ENCODE measurements at places on chromosomes 1 and 21.
A peak's percentile ranks its signal among the peaks of the same experiment; 100 is the strongest.

GRCh38 chr1:47782414-47783166 lies 214.6 kb downstream of the TRABD2B start:
- DNase-seq, result no peak

DNA sequence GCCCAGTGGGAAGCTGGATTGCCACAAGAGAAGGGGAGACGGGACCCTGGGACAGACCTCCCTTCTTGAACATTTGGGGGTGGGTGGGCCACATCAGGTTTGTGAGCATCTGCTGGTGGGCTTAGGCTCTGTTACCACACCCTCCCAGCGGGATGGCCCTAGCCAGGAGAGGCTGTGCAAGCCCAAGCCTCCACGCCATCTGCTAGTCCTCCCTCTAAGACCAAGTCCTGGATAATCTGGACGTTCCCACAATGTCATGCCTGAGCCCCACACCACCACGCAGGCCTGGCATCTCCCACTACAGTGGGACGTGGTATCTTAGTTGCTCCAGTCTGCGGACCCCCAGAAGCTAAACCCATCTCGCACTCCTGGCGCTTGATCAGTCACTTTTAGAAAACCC lies 3.7 kb upstream of the IBA57 start:
- no peak for DNase-seq

DNA sequence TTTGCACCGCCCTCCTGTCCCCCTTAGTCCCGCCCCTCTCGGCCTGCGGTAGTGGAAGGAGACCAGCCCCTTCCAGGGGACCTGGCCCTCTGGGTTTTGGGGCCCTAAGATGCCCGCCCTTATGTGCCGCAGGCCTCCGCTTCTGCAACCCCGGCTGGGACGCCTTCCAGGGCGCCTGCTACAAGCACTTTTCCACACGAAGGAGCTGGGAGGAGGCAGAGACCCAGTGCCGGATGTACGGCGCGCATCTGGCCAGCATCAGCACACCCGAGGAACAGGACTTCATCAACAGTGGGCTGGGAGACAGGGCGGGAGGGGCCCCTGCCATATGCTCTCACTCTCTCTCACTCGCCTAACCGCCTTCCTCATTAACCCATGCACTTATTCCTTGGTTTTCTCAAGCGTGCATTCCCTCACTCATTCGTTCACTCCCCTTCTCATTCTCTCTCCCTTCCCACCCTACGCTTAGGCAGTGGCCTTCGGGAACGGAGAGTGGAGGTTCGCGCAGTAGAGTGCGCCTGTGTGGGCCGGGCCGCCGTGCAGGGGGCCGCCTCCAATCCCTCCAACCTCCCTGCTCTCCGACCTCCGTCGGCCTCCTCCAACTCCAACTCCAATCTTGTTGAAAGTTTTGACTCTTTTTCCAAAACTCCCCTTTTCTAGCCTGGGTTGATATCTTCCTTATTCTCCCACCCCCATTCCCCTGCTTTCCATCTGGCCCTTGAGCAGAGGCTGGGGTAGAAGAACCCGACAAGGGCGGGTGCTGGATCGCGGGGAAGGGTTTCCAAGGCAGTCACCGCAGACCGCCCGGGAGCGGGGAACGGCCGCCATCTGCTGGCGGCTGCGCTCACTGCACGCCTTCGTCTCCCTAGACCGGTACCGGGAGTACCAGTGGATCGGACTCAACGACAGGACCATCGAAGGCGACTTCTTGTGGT lies 15.2 kb downstream of the BCAN start:
- peak; percentile 69 for DNase-seq

GRCh38 chr1:29835874-29836273 lies 599.6 kb downstream of the PTPRU start:
- DNase-seq, result no peak

- peak; percentile 22 for DNase-seq
These were observed 330.9 kb downstream of the S1PR1 start for GRCh38 chr1:101567582-101568189.

DNA sequence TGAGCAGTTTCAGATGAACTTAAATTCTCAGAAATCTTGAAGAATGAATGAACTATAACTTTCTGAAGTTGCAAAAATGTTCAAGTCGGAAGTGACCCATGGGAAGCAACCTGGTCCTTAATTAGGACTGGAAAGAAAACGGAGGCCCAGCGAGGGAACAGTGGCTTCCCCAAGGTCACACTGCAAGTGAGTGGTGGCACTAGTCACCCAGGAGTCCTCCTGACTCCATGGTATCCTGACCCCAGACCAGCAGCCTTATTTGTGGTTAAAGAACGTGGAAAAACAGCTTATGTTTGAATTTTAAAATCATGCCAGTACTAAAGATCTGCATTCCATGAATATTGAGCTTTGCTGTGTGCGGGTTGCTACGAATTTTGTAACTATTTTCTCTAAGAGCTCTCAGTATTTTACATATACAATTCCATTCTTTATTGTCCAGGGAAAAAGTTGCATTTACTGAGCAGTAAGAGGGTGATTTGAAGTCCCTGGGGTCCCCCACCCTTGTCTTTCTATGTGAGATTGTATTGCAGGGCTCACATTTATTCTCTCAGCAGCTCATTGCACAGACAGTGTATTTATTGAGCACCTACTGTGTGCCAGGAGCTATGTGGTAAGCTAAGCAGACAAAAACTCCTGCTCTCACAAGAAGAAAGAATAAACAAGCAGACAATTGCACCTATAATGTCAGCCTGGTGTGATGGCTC lies 61.6 kb upstream of the ATP5PO start:
- no peak for DNase-seq

GRCh38 chr1:14887044-14887566 lies 266.4 kb upstream of the TMEM51 start:
- DNase-seq, result no peak

- no peak for DNase-seq
These were observed 520 bp downstream of the TARS2 start for GRCh38 chr1:150487763-150488115.

- no peak for DNase-seq
These were observed 81.7 kb downstream of the PGM1 start for GRCh38 chr1:63674865-63675419.

DNA sequence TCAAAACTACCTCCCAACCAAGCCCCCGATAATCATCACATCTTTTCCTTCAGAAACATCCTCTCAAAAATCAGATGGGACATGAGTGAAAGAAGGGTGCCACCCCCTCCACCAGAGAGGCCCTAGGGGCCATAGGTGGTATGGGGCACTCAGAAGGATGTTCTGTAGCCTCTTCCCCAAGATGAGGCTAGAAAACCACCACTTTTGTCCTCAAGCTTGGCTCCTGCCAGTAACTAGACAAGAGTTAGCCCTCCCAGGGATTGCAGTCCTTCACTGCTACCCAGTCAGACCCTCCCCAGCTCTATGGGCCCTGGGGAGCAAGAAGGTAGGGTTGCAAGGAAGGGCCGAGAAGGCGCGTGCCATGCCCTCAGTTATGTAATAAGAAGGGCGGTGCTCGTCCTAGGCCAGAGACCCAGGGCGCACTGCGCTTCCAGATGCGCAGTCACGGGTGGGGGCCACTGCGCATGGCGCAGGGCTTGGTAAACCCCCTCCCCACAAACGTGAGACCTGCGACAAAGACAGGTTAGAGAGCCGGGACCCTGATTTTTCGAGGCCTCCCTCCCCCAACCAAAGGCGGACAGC lies 69.7 kb downstream of the CD46 start:
- DNase-seq, result no peak

DNA sequence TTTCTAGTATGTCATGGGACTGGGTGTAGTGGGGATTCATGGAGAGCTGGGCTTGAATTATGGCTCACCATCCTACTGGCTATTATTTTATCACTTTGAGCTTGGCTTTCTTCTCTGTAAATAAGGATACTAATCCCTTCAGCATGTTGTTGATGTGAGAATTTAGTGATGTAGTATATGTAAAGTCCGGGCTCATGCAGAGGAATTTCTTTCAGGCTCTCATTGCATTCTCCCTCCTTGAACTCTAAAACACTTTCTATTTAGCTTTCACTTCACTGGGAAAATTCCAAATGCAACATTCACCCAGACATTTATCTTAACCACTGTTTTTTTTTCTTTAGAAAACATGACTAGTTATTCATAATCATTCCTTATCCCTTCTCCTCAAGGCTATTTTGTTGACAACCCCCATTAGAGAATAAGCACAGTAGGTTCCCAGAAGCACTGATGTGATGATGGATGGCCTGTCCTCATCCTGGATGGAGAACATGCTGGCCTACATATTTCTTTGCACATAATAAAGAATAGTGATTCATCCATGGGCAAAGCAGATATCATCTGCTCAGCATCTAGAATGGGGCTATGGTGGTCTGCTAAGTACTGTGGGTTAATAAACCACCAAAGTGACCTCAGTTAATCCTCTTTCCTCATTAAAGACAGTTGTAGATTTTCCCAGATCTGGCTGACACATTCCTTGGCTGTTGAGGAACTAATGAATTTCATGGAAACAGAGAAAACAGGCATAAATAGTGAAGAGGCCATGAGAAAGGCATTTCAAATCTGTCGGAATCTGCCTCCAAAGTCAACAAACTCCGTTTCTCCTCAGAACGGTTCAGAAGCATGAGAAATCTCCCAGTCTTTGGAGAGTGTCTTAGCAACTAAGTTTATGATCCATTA lies 68.0 kb upstream of the CYP2J2 start:
- no peak for DNase-seq

GRCh38 chr1:115196296-115196695 lies 107.0 kb upstream of the TSPAN2 start:
- no peak for DNase-seq

GRCh38 chr21:27776925-27777553 lies 810.2 kb upstream of the ADAMTS5 start:
- DNase-seq, result no peak

- peak; percentile 15 for DNase-seq
These were observed 48.1 kb downstream of the ELAPOR1 start for GRCh38 chr1:109161858-109162606.

- no peak for DNase-seq
These were observed 169.9 kb downstream of the BRINP2 start for GRCh38 chr1:177340601-177341067.

GRCh38 chr21:37896788-37897187 lies 19.5 kb downstream of the KCNJ6 start:
- DNase-seq, result no peak

DNA sequence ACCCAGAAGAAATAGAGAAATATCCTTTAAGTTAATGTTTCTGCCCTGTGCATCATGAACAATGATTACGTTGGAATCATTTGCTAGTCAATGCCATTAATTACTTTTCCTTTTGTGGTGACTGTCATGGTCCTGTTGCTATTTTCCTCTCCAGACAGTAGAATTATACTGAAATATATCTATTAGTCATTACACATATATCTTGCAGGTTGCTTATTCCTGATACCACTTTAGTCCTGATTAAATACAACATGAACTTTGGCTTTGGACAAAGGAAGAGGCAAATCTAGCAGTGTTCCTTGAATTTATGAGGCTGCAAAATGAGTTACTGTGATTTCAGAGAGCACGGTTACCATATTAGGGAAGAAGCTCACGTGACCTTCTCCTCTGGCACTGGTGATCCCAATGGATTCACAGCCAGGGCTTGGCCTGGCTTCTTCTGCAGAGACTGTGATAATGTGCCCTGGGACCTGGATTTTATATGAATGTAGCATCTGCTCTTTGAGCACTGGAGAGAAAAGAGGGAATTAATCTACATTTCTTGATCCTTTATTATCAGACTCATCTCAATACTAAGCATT lies 12.4 kb upstream of the KRTAP19-8 start:
- DNase-seq, result no peak

Measured in stimulated activated CD4-positive, alpha-beta T cell treated with anti-CD3 and anti-CD28 coated beads, TNF-alpha, amount 100 ng/mL, for 48 hours (primary cell).